ENCODE measurements at places on chromosomes 12 and 14.

- DNase-seq, result no peak
These were observed 584 bp upstream of the DDHD1 start for GRCh38 chr14:53153702-53154112.

- DNase-seq, result no peak
These were observed 8.4 kb upstream of the GLIPR1 start for GRCh38 chr12:75471902-75472890.

DNA sequence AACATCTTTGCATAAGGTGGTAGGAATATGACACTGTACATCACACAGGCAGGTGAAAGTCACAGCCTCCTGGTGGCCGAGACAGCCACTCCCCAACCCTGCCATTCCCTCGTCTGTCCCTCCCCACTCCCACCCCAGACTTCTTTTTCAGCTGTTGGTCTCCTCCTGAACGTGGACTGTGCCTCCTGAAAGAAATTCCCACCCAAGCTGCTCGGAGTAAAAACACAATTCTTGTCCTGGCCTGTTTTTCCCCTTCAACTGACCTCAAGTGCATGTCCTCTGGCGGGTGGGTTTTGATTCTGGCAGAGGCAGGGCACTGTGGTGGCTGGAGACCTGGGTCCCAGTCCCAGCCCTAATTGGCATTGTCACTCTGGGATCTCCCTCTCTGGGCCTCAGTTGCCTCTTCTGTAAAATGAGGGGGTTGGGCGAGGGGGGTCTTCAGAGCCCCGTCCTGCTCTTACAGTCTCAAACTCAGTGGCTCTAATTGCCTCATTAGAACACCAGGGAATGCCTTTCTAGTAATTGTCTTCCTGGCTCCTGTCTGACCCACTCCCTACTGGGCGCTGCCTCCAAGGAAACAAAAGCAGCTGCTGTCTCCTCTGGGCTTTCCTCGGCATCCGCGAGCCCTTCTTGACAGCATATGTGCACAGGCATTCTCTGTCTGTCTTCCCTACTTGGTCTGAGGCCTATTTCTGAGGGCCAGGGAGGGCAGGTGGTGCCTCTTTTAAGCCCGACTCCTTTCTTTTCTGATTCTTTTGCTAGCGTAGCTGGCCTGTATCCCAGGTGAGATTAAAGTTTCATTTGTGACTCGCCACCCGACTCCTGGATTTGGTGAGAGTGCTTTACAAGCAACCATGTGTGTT, 186.6 kb upstream of the RMST start:
- no peak for DNase-seq

DNA sequence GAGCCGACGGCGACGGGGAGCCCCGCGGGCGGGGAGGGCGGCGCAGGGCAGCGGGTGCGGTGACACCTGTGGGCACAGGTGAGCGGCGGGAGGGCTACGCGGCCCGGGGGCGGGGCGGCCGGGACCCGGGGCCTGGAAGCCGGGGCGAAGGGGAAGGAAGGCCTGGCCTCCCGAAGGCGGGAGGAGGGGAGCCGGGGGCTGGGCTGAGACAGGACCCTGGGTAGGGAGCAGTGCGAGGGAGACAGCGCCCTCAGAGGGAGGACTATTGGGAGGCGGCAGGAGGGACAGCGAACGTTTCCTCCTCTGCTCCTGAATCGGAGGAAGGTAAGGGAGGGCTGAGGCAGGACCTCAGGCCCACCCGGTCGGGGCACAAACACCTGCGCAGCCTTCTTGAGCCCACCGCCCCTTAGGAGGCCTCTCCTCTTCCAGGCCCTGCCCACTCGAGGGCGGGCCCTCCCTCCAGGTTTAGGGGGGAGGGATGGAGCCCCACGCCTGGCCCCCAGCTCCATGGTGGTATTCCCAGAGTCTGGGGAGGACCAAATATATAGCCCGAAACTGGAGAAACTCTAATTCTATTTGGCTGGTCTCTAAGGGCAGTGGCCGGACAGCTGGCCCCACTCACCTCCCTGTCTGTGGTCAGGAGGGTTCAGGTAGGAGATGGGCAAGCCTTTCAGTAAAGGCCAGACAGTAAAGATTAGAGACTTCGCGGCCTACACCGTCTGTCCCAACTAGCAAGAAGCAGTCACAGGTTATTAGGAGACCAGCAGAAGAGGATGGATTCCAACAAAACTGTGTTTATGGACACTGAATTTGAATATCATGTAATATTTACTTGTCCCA, 509 bp downstream of the PLEKHG6 start:
- DNase-seq, result no peak

DNA sequence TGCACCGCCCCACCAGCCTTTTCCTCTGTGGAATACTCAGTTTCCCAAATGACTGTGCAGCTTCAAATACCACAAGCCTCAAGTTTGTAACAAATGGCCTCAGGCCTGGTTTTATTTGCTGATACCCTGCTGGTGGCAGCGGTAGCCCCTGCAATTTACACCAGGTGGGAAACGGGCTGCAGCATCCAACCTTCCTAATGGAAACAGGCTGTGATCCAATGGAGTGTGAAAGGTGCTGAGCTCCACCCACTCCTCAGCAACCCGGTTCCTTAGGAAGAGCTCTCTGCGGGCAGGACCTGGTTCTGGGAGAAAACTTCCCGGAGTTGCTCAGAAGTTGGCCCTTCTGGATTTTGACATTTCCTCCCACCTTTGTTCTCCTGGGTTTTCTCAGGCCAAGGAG, 41.7 kb upstream of the LTA4H start:
- no peak for DNase-seq

DNA sequence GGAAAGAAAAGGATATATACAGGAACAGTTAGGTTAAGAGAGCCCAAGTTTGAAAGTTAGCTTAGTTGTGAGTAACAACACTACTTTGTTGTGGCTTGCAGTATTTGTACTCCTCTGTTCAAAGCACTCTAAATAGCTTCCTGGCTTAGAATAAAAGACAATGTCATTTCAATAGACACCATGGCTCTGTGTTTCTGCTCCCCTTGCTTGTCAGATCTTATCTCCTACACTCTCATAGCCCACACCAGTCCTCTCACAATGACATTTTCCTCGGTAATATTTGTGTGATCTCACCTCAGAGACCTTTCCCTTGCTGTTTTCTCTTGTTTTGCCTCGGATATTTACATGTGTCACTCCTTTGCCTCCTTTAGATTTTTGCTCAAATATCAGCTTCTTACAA, 418.4 kb downstream of the MDGA2 start:
- no peak for DNase-seq

DNA sequence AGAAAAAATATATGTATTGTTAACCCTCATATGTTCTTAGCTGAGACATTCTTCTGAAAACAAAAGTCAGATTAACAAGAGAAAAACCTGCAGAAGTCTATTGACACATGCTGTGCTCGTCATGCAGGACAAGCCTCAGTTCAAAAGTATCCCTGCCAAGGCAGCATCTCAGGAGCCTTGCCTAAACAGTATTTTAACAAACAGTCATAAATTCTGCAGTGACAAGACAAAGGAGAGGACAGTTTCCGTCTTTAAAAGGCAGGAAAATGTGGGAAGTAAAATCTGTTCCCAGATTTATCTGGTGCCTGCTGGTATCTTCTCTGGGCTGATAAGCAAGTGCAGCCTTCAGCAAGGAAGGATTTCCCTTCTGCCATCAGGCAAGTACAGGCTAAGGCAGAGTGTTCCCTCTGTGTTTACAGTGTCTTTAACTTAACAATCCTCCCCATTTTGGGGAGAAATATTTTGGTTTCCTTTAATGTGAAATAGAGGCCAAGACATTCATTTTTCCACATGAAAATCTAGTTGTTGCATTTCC, 480.2 kb upstream of the CCDC196 start:
- DNase-seq, result no peak

GRCh38 chr14:31941487-31941886, 135.6 kb upstream of the ARHGAP5 start:
- DNase-seq, result no peak

- no peak for DNase-seq
These were observed 143.6 kb upstream of the OTX2 start for GRCh38 chr14:56953884-56954283.

Measured in foreskin fibroblast (primary cell).